ENCODE measurements at places on chromosomes 7 and 10.
A peak's percentile ranks its signal among the peaks of the same experiment; 100 is the strongest.

GRCh38 chr7:70569335-70569819, 562.6 kb upstream of the GALNT17 start:
- peak; percentile 88 for DNase-seq

DNA sequence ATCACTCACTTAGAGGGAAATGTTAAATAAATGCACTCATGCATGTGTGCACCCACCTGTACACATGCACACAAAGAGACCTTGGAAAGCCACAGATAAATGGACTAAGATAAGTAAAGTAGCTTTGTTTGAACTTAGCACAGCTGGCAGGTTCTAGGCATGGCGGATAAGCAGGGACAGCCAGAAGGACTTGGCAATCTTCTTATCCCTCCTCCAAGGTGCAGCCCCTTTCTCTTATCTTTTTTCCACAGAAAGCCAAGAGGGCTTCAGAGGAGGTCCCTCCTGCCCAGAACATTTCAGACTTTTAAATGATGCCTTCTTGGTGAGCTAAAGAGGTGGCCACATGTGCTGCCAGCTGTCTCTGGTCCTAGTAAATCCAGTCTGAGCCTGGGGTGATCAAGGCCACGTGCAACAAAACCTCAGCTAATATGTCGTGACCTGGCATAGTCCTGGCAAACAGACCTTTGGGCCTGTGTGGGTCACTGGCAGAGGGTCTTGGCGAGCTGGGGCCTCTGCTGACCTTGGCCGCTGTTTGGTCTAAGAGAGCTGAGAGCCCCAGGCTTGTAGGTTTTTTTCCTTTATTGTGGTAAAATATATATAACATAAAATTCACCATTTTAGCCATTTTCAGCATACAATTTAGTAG, 43.2 kb upstream of the SLC35B4 start:
- DNase-seq, result no peak

GRCh38 chr7:84149573-84149972, 45.0 kb downstream of the SEMA3A start:
- no peak for DNase-seq

- DNase-seq, result no peak
Measured at GRCh38 chr7:7100432-7100849, 81.9 kb upstream of the C1GALT1 start.

DNA sequence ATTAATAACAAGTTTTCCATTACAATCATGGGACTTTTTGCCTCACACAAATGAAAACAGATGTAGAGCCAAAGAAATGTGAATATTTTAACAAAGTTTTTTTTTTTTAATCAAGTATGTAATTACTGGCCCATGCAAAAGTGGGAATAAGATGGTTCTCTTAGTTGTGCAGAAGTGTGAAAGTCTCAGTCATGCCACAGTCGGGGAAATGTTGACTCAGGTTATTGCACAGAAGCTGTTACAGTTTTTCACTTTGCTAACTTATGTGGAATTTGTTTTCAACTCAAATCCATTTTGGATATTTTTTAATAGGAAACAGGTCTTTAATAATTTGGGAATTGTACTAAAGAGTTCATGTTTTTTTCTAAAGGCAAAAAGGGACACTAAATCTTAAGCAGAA, 44.0 kb upstream of the CAV2 start:
- no peak for DNase-seq

DNA sequence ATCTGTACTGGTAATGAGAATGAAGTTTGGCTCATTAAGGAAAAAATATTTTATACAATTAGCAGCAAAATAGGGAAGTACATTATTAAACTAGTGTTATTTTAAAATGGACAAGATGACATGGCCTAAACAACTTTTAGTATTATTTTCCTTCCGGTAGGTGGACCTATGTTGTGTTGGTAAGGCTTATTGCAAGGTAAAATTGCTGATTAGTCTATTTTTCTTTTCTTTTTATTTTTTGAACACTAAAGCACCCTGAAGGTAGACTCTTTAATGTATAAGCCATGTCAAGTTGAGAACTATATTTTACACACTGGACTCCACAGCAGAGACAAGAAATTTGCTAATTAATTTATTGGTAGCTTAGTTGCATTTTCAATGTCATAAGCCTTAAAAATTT, 239.5 kb upstream of the POT1 start:
- DNase-seq, result no peak

DNA sequence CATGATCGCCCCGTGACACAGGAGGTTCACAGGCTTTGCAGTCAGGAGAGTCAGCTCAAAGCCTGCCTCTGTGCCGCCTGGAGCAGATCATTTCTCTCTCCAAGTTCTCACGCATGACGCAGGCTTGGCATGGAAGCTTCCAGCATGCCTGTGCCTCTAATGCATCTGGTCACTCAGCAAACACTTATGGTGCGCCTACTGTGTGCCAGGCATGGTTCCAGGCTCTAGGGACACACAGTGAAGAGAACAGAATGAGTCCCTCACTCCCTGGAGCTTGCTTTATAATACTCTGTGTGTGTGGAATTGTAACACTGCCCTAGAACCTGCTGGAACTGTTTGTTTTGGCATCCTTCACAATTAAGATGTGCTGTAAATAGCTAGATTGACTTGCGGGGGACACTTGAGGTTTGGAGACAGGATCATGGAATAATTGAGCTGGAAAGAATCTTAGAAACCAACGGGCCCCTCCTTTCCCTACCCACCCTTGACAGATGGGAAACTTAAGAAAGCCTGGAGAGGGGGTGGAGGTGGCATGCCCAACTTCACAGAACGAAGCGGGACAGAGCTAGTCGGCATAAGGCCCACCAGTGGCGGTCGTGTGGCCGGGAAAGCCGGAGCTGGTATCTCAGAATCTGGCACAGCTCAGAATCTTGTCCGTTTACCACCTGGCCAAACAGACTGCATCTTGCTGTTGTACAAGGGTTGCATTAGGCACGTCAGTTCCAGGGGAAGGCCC, 4.6 kb upstream of the MYH16 start:
- peak; percentile 43 for DNase-seq

DNA sequence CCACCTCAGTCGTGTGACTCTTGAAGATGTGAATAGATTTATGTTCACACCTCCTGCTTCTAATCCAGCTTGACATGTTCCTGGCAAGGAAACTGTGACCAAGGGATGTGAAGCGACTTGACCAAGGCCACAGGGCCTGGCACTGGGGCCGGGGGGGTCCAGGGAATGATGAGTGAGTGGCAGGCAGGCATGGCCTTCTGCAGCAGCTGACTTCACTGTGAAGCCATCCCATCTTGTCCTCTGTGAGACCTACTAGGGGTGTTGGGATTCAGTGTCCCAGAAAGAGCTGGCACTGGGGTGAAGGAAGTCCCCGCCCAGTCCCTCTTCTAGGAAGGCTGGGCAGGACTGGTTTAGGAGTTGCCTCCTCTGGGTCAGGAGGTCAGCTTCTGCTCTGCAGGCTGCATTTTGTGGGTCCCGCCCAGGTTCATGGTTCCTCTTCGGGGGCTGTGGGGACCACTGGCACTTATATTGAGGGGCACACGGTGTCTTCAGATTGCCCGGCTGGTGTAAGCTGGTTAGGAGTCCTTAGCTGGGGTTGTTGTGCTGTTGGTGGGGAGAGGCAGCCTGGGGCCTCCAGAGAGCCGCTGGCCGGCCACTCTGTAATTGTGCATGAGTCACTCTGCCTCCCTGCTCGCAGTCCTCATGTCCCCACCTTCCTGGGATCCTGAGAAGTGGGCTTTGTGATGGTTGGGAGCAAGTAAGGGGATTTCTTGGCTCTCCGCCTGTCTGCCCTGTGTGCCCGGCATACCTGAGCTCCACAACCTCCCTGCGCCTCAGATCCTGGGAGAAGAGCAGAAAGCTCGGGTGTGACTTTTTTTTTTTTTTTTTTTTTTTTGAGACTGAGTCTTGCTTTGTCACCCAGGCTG, 11.0 kb downstream of the ZMIZ1 start:
- peak; percentile 49 for DNase-seq

GRCh38 chr10:71972746-71973695, 8.8 kb downstream of the CHST3 start:
- no peak for DNase-seq

- DNase-seq, result no peak
Measured at GRCh38 chr10:97013568-97013967, 172.2 kb downstream of the SLIT1 start.

GRCh38 chr10:8811201-8811600, 756.7 kb downstream of the GATA3 start:
- DNase-seq, result peak; percentile 1

DNA sequence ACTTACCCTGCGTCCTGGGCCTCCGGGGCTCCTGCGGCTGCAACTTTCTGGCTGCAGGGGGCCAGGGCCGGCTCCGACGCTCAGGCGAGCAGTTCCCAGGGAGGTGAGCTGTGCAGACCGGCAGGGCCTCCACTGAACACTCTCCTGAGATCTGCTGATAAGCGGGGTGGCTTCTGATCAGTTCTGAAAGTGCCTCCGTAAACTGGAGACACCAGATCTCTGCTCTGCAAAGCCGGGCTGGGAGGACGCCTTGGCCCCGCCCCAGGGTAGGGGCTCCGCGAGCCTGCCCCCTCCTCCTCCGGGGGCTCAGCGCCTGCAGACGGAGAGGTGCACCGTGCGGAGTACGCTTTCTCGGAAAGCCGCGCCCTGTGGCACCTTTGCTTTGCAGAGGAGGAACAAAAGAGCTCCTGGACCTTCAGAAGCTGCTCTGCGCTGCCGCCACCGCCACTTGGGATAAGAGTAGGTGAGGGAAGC, 141.3 kb upstream of the VKORC1L1 start:
- DNase-seq, result peak; percentile 52

- peak; percentile 92 for DNase-seq
Measured at GRCh38 chr10:129853562-129853903, 110.5 kb downstream of the EBF3 start.

- peak; percentile 9 for DNase-seq
Measured at GRCh38 chr7:83130623-83131545, 31.8 kb downstream of the PCLO start.

DNA sequence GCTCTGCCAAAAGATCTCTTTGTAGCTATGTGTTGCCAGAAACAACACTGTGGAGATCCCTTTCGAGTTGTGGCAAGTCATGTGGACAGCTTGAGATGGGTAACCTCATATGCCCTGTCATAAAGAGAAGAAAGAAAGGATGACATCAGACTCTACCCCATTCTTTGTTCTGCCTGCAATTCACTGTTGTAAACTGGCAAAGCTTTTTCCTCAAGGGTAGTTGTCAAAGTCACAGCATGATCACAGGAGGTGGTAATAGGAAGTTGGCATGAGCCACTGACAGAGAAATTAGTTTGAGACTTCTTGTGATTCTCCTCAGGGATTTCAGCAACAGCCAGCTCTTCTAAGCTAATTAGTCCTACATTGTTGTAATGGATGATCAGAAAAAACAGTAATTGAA, 19.4 kb upstream of the MINDY3 start:
- no peak for DNase-seq

DNA sequence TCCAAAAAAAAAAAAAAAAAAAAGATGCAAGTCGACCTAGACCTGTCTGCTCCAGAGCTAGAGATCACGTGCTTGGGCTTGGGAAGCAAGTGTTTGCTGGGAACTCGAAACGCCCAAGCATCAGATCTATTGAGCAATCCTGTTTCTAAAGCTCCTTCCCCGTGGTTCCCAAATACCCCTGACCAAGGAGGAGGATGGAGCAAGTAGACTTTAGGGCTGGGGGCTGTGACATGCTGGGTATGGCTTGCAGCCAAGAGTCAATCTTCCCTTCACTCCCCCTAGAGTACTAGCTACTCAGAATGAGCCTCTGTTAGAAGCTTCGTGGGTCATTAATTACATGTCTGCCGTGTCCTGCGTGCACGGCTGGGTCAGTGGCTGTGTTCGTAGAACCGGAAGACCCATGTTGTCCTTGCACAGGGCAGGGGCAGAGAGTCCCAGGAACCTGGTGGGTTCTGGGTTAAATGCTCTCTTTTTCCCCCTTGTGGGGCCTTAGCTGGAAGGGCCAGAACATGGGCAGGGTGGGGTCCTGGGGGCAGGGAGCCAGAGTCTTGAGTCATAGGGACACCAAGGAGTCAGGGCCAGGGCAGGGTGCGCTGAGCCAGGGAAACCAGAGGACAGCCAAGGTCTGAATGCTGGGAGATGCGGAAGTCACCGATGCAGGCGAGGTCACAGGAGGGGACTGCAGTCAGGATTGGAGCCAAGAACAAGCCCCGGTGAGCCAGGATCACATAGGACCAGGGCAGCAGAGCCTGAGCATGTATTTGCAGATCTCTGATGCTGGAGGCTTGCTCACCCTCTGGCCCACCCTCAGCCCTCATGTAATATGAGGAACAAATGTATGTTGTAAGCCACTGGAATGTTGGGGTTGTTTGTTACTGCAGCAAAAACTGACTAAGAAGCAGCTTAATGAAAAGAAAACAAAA, 34.6 kb upstream of the TPST1 start:
- peak; percentile 80 for DNase-seq

GRCh38 chr7:113768387-113768786, 150.4 kb downstream of the PPP1R3A start:
- no peak for DNase-seq

- no peak for DNase-seq
Measured at GRCh38 chr7:142832417-142832816, 22.5 kb upstream of the EPHB6 start.

DNA sequence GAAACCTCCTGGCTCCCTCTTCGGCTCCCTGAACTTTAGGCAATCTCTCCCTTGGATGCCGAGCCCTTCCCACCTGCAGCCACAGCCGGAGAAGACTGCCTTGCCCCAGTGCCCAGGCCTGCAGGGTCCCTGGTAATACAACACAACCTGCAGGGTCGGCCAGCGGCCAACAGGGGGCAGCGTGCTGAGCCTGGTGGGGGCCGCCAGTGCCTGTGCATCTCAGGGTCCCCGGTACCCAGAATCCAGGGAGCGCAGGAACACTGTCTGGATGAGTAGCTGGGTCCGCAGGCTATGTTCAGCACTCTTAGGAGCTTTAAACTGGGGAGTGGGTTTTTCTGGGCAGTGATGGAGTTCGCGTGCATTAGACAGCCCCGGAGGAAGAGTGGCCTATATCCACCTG, 17.5 kb upstream of the C10orf71 start:
- no peak for DNase-seq

DNA sequence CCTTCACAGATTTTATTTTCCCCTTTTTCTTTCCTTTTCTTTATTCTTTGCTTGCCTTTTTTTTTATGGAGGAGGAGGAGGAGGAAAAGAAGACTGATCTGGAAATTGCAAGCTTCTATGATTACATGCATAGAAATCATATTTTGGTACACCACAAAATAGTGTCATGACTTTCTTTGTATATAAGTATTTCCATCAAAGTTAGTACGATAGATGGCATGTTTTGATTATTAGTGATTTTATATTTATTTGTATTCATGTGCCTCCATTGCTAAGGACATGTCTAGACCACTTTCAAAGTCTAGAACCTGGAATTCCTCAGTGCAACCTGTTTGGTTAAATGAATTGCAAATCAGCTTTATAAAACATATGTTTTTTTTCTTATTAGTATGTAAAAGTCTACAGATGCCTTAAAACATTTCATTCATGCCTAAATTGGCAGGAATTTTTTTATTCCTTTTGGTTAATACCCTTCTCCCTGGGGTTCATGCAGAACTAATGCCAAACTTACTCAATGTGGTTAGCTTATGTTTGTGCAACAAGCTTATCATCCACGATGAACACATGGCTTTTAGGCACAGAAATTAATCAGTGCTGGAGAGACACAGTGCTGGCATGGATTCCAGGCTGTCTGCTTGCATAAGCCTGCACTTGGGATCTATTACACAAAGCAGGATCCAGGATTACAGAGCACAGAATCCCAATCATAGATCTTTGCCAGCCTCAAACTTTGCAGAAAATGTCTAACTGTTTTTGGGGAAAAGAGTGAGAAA, 213.1 kb downstream of the CHRM2 start:
- DNase-seq, result no peak
